ENCODE measurements at places on chromosomes 3 and 15. TPM values are rescaled to one million over a fixed set of nuclear protein-coding genes. Genes with fewer than 3 reads are reported as not detected.

- DNase-seq, result no peak
Measured at GRCh38 chr3:156290924-156291271, 170.5 kb downstream of the KCNAB1 start.

- no peak for DNase-seq
Measured at GRCh38 chr15:57355259-57355658, 21.0 kb upstream of the CGNL1 start.

DNA sequence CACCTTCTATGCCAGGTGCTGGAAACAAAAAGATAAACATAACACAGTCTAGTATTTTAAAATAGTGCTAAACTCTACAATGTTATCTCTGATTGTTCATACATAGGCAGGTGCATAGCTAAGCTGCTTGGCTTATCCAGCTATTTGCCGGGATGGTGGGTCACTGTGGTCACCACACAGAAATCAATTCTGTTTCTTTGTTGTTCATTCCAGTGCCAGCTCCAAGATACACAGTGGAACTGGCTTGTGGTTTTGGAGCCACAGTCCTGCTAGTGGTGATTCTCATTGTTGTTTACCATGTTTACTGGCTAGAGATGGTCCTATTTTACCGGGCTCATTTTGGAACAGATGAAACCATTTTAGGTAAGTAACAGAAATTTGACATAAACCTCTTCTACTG is 130.2 kb downstream of the IL1RAP start:
- DNase-seq, result no peak

DNA sequence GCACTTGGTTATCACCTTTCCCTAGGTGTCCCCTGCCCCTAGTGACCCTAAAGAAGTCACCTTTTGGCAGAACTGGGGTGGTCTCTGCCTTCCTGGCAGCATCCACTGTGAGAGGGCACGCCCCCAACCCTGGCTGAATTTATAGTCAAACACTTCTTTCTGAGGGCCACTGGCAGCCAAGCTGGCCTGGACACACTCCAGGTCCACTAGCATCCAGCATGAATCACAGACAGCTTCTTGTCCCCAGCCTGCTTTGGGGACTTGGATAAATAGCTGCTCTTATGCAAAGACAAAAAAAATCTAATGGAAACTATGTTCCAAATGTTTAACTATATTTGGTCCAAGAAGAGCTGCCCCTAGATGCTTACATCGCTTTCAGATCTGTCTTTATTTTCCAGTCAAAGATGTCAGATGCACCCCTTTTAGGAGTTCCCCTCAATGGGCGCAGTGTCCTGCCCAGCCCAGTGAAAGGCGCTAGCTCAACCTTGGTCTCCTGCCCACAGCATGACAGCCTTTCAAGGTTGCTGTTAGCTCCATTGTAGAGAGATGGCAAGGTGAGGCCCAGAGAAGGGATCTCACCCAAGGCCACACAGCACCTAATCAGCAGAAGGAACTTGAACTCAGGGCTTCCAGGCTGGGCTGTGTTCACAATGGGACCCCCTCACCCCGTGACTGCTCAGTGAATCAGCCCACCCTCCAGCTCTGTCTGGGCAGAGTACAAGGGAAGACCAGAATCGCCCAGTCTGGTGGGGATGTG is 7.0 kb downstream of the RASL12 start:
- no peak for DNase-seq

GRCh38 chr3:187986514-187986934 is 167.4 kb upstream of the LPP start:
- DNase-seq, result no peak

The TMEM212 gene
- total RNA-seq, result not detected

The EOGT gene
- 14.1 TPM for total RNA-seq

GRCh38 chr3:103406320-103406850 is 971.6 kb downstream of the ZPLD1 start:
- no peak for DNase-seq

GRCh38 chr3:13462822-13463221 is 17.3 kb upstream of the HDAC11 start:
- DNase-seq, result no peak

The MFSD1 gene
- 18.5 TPM for total RNA-seq

The KCNAB1 gene
- not detected for total RNA-seq

The SCN5A gene
- total RNA-seq, result 1.3 TPM

DNA sequence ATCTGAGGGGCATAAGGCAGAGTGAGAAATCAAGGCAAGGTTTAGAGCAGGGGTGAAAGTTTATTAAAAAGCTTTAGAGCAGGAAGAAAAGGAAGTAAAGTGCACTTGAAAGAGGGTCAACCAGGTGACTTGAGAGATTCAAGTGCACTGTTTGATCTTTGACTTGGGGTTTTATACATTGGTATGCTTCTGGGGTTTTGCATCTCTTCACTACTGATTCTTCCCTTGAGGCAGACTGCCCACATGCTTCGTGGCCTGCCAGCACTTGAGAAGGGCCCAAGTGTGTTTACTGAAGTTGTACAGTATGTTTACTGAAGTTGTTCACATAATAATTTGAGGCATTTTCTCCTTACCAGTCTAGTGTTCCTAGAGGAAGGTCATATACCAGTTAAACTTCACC is 367.0 kb upstream of the UBE2E2 start:
- no peak for DNase-seq

The SCAANT1 gene
- total RNA-seq, result not detected

GRCh38 chr3:131216801-131217200 is 164.8 kb upstream of the NUDT16 start:
- no peak for DNase-seq

GRCh38 chr3:147507638-147508286 is 98.6 kb downstream of the ZIC1 start:
- no peak for DNase-seq

DNA sequence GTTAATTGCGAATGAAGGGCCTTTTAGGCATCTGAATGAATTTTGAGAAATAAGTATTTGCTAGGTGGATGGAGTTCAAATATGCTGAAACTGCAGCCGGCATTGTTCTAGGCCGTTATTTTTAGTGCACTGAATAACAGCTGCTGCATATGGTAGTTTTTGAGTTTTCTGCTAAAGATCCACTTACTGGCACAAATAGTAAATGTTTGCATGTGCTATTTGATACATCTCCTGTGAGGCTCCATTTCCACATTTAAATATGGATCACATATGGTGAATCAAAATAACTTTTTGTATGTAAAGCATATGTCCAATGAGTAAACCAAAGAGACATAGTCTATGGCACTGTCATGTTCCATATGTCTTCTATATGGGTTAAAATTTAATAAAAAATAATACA is 56.7 kb upstream of the CNTN4 start:
- DNase-seq, result no peak

The FBN1 gene
- 0.22 TPM for total RNA-seq

DNA sequence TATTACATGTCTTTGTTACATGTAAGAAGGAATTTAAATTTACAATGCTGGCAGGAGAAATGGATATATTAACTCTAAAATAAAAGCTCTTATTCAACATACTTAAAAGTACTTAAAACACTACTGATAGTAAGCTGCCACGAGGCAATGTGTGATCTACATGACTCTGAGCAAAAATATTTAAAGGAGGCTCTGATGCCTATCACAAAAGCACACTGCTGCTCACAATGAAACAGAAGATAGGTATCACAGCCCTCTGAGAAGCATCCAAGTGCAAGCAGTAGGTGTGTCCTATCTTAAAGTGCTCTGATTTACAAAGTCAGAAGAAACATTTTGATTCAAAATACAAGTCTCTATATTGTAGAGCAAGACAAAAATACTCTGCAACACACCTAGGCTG is 371.2 kb upstream of the WNT5A start:
- DNase-seq, result no peak

The GUCA1C gene
- total RNA-seq, result not detected

- no peak for DNase-seq
Measured at GRCh38 chr3:171256445-171257250, 203.6 kb downstream of the TNIK start.

The GPR171 gene
- 134 TPM for total RNA-seq

- DNase-seq, result no peak
Measured at GRCh38 chr3:35971686-35972085, 332.4 kb downstream of the ARPP21 start.

GRCh38 chr15:53102483-53102882 is 312.3 kb upstream of the ONECUT1 start:
- no peak for DNase-seq

GRCh38 chr3:10506696-10507095 is 1.3 kb upstream of the ATP2B2 start:
- no peak for DNase-seq

- DNase-seq, result no peak
Measured at GRCh38 chr3:192888190-192888589, 29.5 kb downstream of the MB21D2 start.

DNA sequence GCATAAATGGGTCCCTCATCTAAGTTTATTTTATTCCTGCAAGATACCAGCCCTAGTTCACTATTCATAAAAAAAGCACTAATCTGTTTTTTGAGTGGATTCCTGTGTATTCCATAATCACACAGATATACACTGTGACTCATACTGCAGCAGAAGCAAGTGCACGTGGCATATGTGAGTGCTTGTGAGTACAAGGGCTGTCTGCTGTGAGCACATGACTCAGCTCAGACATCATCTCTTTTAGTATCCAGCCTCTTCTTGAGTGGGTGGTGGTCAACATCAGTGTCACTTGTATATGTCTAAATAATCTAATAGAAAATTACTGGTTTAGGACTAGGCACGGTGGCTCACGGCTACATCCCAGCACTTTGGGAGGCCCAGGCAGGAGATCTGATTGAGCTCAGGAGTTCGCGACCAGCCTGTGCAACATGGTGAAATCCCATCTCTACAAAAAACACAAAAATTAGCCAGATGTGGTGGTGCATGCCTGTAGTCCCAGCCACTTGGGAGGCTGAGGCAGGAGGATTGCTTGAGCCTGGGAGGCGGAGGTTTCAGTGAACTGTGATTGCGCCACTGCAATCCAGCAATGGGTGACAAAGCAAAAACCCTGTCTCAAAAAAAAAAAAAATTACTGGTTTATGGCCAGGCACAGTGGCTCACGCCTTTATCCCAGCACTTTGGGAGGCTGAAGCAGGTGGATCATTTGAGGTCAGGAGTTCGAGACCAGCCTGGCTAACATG is 49.8 kb downstream of the NIPA2 start:
- DNase-seq, result no peak

The ZIC4 gene
- total RNA-seq, result not detected

GRCh38 chr3:111819927-111820326 is 39.1 kb upstream of the PHLDB2 start:
- no peak for DNase-seq

The PRR20G gene
- total RNA-seq, result not detected
